Right forelimb (tissue), 1 donor: ENCODE measurements at places on chromosomes 12 and 14.

DNA sequence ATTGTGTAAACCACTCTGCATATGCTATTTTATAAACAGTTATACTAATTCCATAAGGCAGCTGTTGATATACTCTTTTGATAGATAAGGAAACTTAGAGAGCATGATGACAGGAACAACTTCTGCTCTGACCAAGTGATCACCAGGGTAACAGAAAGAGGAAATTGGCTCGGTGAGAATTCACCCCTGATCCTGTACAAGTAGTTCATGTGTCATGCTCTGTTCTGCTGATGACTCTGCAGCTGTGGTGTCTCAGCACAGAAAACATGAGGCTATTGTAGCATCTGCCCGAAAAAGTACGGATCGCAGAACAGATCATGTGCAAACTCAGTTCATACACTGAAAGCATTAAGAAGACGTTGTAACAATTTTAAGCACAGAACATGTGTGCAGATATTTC is 345.0 kb downstream of the LRIG3 start:
- DNase-seq: no peak

DNA sequence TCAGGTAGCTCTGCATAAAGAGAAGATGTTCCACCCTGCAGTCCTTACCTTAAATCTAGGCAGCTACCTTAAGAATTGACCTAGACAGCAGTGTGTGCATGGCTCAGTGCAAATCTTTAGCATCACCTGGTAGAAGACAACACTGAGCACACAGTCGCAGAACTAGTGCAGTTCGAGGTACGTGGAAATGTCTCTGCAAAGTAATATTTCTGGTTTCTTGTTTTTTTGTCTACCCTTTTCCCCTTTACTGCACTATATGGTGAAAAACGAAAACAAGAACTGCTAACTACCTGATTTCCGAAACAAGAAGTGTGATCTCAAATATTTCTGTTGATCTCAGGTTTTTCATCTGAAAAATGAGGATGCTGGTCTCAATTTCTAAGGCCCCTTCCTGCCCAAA is 82.5 kb downstream of the ETV6 start:
- no peak for DNase-seq

- peak; percentile 83 for DNase-seq
These were observed 24.1 kb upstream of the BCDIN3D start for GRCh38 chr12:49866859-49867569.

DNA sequence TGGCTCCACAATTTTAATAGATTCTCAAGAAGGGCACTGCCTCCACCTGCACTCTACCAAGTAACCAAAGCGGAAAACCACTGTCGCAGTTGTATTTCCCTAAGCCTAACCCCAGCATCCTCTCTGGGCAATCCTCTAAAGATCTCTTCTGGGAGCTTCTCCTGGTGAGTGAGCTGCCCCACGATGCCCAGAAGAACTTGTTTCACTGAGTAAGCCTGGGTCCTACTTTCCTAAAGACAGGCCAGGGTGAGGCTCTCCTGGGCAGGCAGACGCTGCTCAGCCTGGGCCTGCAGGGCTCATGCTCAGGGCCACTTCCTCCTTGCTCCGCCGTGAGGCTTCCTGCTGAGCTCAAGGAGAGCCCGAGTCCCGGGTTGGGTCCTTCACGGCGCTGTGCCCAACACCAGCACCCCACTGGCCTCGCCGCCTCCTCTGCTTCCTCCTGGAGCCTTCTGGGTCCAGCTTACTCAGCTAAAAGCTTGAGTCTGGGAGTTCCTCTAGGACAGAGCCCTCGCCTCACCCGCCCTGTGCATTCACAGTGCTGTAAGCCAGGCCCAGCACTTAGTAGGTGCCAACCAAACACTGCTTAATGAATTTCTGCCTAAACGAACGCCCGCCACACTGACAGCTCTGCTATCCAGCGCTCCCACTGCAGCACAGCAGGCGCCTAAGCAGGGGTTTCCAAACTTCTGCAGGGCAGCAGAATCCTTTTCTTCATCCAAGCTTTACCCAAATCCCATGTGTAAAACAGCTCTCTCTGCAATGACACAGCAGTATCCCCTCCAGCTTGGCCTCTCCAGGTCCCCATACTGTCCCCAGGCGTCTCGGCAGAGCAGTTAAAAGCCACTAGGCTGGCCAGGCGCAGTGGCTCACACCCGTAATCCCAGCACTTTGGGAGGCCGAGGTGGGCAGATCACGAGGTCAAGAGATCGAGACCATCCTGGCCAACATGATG is 5.7 kb downstream of the RAB35 start:
- no peak for DNase-seq

DNA sequence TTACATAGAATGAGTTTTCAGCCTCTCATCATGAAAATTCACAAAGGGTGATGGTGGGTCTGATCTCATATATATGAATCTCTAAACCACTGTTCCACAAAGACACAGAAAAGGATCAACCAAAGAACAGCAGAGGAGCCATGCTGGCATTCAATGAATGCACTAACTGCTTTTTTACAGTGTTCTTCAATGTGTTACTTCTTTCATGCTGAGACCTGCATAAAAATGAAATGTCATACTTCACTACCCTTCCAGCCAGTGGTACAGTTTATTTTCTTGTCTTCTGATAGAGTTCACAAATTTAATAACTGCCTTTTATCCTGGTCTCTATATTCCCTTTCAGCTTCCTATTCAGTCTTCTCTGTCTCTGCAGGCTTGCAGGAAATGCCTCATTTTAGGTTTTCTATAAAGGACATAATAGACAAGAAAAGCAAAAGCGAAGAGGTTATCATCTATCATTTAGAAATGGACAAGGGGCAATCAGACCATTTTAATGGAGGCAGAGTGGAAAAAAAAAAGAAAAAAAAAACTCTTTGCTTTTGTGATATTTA is 836.7 kb upstream of the FOXG1 start:
- DNase-seq: no peak

GRCh38 chr14:63245893-63246292 is 41.6 kb downstream of the RHOJ start:
- DNase-seq: no peak
